ENCODE measurements at places on chromosomes 11 and 22. TPM values are rescaled to one million over a fixed set of nuclear protein-coding genes. Genes with fewer than 3 reads are reported as not detected.

DNA sequence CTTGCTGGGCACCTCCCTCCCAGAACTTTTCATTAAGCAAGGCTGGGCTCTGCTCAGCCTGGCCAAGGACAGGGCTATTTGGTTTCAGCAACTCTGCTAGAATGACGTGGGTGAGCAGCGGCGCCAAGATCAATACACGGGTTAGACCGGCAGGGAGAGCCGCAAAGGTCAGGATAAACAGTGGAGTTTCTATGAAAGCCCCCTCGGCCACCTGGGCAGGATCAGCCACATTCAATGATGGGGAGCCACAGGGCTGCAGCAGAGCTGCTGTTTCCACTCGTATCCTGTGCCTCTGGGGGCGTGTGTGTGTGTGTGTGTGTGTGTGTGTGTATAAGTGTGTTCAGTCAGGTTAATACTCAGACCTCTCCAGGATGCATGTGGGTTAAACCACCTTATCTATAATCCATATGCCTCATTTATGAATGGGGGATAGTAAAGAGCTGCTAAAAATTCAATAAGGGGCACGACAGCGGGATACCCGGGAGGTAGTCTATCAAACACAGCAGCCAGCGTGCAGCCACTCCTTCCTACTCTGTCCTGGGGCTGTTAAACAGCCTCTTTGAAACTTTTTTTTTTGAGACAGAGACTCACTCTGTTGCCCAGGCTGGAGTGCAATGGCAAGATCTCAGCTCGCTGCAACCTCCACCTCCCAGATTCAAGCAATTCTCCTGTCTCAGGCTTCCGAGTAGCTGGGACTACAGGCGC, 34.8 kb downstream of the MYH9 start:
- no peak for DNase-seq
- H3K4me1 ChIP-seq: peaks cover 35% of the 10 kb centered on the region
- H3K27ac ChIP-seq: no peak overlapping the region
- H3K27me3 ChIP-seq: no peaks in the 10 kb centered on the region
- 0 out of 2 replicates have a peak, but pooled peaks cover 3% of the 10 kb centered on the region for H3K36me3 ChIP-seq
- H3K4me3 ChIP-seq: no peak overlapping the region

DNA sequence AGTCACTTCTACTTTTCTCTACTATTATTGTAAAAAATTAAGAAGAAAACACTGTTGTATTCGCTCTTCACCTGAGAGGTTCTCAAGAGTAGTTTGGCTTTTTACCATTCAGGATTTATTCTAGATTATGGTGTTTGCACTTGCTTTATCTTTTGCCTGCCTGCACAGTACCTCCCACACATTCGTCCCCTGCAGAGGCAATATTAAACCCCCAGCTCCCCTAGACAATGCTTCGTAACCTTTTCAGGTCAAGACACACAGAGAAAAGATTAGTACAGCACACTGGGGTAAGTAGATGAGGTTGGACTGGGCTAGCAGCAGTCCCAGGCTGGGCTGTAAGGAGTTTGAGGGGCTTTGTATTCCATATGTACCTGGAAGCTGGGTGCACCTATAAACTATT, 62.4 kb downstream of the TNRC6B start:
- DNase-seq: no peak
- no peaks in the 10 kb centered on the region for H3K27me3 ChIP-seq
- H3K4me1 ChIP-seq: peaks cover 13% of the 10 kb centered on the region
- H3K4me3 ChIP-seq: no peak overlapping the region
- no peaks in the 10 kb centered on the region for H3K36me3 ChIP-seq

MS4A6E gene
- not detected for polyA plus RNA-seq

DNA sequence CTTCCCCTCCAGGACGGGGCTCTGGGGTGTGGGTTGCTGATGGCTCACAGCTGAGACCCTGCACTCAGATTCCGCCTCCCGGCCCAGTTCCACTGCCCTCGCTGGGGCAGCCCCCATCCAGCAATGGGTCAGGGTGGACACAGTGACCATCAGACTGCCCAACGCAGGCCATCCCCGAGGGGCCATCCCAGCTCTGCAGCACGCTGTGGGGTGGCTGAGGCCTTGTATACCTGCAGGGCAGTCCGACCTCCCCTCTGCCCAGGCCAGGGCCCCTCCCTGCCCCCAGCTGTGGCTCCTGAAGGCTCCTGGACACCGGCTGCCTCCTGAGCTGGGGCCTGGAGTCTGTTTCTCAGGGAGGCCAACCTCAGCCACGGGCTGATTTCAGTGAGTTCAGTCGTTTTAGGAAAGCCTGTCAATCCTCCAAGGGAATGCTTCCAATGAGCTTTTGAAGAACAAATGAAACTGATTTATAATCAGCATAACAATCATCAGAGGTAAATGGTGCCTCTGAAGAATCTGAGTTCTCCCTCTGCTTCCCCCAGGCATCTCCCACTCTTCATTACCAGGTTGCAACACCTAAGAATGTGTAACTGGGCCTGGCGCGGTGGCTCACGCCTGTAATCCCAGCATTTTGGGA, 95.1 kb downstream of the CELSR1 start:
- H3K27ac ChIP-seq: no peak overlapping the region
- H3K36me3 ChIP-seq: no peaks in the 10 kb centered on the region
- H3K27me3 ChIP-seq: no peaks in the 10 kb centered on the region
- peaks cover 17% of the 10 kb centered on the region for H3K4me1 ChIP-seq

- H3K27me3 ChIP-seq: no peaks in the 10 kb centered on the region
- DNase-seq: peak; percentile 19
- H3K4me1 ChIP-seq: no peaks in the 10 kb centered on the region
- no peaks in the 10 kb centered on the region for H3K36me3 ChIP-seq
Measured at GRCh38 chr11:114275280-114275679, 20.9 kb upstream of the NNMT start.

DNA sequence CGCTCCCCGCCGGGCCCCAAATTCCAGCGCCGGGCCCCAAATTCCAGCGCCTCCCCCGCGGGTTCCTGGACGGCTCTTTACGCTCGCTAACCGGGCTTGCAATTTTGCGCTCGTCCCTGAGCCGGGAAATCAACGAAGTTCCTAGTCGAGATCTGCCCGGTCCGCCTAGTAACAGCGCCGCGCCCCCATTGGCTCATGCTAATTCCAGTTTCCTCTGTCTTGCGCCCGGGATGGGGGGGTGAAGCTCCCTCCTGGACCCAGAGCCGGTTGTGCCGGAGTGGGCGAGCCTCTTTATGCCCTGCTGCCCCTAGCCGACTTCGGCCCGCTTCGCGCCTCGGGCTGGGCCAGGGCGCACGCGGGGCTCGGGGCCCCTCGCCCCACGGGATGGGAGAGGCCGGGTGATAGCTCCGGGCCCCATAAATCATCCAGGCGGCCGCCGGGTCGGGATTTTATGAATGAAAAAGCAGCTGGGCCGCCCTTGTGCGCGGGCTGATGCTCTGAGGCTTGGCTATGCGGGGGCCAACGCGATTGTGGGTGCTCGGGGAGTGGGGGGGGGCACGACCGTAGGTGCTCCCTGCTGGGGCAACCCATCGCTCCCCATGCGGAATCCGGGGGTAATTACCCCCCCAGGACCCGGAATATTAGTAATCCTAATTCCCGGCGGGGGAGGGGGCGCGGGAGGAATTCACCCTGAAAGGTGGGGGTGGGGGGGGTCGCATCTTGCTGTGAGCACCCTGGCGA, 1.8 kb upstream of the CCND1 start:
- no peaks in the 10 kb centered on the region for H3K27me3 ChIP-seq
- H3K4me3 ChIP-seq: peak overlapping the region; percentile 52
- H3K4me1 ChIP-seq: peaks cover 10% of the 10 kb centered on the region
- H3K36me3 ChIP-seq: peaks cover 4% of the 10 kb centered on the region

DNA sequence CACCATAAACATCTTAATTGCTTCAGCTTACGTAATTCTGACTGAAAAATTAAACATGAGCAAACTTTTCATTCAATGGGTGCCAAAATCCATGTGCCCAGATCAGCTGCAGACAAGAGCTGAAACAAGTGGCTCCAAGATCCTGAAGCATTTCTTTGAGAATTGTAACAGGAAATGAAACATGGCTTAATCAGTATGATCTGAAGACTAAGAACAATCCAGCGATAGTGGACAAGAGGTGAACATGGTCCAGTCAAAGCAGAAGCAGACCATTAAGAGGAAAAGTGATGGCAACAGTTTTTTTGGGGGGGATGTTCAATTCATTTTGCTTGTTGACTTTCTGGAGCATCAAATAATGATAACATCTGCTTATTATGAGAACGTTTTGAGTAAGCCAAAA, 1964.5 kb upstream of the RAG2 start:
- no peaks in the 10 kb centered on the region for H3K27me3 ChIP-seq
- no peak overlapping the region for H3K4me3 ChIP-seq
- no peaks in the 10 kb centered on the region for H3K36me3 ChIP-seq
- no peak for DNase-seq
- no peak overlapping the region for H3K27ac ChIP-seq

DNA sequence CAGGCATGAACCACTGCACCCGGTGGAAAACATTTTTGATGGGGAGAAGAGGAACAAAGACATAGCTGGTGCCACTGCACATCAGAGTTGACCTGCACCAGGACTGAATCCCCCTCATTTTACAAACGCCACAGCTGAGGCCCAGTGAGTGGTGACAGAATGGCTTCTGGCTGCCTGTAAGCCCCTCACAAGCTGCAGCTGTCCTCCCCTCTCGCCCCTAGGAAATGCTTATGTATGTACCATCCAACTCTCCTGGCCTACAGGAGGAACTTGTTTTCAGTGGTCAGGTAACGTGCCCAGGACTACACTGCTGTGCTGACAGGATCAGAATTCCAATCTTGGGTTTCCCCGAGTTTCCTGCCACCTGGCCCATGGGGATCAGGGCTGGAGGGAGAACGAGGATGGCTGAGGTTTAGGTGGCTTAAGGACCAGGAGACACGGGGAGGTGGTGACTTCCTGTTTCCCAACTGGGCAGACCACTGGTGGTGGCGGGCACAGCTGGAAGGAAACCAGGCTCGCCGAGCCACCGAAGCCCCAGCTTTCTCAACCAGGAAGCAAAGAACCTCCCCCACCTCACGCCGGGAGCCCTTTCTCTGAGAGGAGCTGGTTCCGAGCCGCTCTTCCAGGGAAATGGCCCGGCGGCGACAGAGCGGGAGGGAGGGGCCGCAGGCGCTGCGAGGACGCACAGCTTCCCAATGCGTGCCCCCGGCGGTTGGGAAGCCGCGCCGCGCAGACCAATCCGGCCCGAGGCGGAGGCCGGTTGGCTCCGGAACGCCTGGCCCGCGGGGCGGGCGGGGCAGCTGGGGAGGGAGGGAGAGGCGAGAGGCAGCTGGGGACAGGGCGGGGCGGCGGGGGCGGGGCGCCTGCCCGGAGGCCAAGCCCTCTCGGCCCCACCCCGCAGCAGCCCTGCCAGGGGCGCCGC, 1.0 kb upstream of the LRFN4 start:
- H3K27ac ChIP-seq: peak overlapping the region; percentile 78
- peak; percentile 94 for DNase-seq
- H3K4me1 ChIP-seq: peaks cover 6% of the 10 kb centered on the region
- H3K36me3 ChIP-seq: peaks cover 3% of the 10 kb centered on the region
- H3K27me3 ChIP-seq: no peaks in the 10 kb centered on the region
- peak overlapping the region; percentile 88 for H3K4me3 ChIP-seq

DNA sequence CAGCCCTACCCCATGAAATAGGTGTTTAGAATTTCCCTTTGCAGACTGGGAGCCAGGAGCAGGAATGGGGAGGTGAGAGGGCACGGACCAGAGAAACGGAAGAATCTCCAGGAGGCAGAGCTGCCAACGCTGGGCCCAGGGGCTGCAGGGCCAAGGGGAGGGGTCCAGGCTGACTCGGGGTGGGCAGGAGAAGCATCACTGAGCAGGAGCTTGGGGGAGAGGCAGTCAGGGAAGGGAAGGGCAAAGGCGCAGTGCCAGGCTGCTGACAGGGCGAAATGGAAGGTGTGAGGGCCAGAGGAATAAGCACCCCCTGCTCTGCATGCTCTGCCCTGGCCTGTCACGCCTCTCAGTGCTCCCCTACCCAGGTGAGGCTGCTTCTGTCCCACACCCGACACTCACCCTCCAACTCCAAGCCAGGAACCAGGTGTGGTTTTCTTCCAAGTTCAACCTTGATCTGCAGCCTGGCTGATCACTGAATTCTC, 14.5 kb downstream of the LRRC32 start:
- H3K4me1 ChIP-seq: peaks cover 3% of the 10 kb centered on the region
- DNase-seq: no peak
- H3K4me3 ChIP-seq: no peak overlapping the region
- H3K27ac ChIP-seq: no peak overlapping the region
- H3K36me3 ChIP-seq: no peaks in the 10 kb centered on the region

KRTAP5-11 gene
- not detected for polyA plus RNA-seq

- no peak overlapping the region for H3K27ac ChIP-seq
- H3K36me3 ChIP-seq: peaks cover 3% of the 10 kb centered on the region
- no peak for DNase-seq
- no peaks in the 10 kb centered on the region for H3K4me1 ChIP-seq
Measured at GRCh38 chr11:102192349-102193066, 82.3 kb downstream of the YAP1 start.

SLC22A12 gene
- not detected for polyA plus RNA-seq

OR52N4 gene
- 3.5 TPM for polyA plus RNA-seq

DNA sequence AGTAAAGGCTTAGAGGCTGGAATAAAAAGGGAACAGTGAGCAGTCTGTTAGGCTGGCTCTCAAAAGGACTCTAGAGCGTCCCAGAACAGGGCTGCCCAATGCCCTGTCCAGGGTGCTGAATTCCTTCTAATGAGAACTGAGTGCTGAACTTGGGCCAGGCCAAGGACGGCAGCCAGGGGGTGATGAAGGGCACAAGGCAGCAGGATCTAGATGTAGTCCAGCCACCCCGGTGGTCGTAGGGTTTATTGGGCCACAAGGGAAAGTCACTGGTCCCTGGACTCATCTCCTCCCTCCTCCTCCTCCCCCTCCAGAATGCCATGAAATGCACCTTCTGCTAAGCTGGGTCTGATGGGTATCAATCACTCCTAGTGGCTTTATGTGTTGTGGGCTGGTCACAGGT, 19.2 kb downstream of the NPTXR start:
- H3K4me1 ChIP-seq: peaks cover 5% of the 10 kb centered on the region
- DNase-seq: peak; percentile 88
- no peak overlapping the region for H3K27ac ChIP-seq
- H3K36me3 ChIP-seq: no peaks in the 10 kb centered on the region
- no peaks in the 10 kb centered on the region for H3K27me3 ChIP-seq
- no peak overlapping the region for H3K4me3 ChIP-seq

- no peak overlapping the region for H3K4me3 ChIP-seq
- DNase-seq: no peak
- no peaks in the 10 kb centered on the region for H3K4me1 ChIP-seq
- no peak overlapping the region for H3K27ac ChIP-seq
- no peaks in the 10 kb centered on the region for H3K36me3 ChIP-seq
Measured at GRCh38 chr22:31056986-31057599, 24.0 kb upstream of the SMTN start.

UBASH3B gene
- polyA plus RNA-seq: 7.6 TPM

DNA sequence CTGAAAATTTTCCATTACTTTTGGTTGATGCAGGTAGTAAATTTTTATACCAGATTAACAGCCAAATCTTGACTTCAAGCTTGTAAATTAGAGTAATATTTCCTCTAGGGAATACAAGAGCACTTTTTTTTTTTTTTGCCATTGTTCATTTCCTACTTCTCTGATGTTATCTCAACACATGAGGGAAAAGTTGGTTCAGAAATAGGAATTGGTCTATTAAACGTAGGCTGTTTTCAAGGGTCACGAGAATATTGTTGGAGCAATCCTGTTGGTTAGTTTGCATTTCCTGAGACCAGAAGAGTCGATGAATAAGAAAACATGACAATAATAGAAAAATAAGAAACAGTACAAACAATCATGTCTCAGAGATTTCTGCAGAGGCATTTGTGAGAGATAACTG, 453.9 kb upstream of the CCDC179 start:
- no peak overlapping the region for H3K4me3 ChIP-seq
- no peaks in the 10 kb centered on the region for H3K36me3 ChIP-seq
- no peak overlapping the region for H3K27ac ChIP-seq
- no peak for DNase-seq
- H3K27me3 ChIP-seq: no peaks in the 10 kb centered on the region
- no peaks in the 10 kb centered on the region for H3K4me1 ChIP-seq

PHF21B gene
- 24.7 TPM for polyA plus RNA-seq

Measured in H1 (cell line).